ENCODE measurements at places on chromosomes 2 and 18. TPM values are rescaled to one million over a fixed set of nuclear protein-coding genes. Genes with fewer than 3 reads are reported as not detected.

The SOCS6 gene
- 1.7 TPM for total RNA-seq

The GEN1 gene
- 17.9 TPM for total RNA-seq

The STPG4 gene
- 0.55 TPM for total RNA-seq

The SAG gene
- total RNA-seq = 0.05 TPM

The SLC14A1 gene
- total RNA-seq = 0.54 TPM

The HOXD1 gene
- not detected for total RNA-seq

The AGXT gene
- not detected for total RNA-seq

The MBP gene
- 52.2 TPM for total RNA-seq

GRCh38 chr2:126860385-126860784 lies 38.3 kb upstream of the TEX51 start:
- no peak for DNase-seq

DNA sequence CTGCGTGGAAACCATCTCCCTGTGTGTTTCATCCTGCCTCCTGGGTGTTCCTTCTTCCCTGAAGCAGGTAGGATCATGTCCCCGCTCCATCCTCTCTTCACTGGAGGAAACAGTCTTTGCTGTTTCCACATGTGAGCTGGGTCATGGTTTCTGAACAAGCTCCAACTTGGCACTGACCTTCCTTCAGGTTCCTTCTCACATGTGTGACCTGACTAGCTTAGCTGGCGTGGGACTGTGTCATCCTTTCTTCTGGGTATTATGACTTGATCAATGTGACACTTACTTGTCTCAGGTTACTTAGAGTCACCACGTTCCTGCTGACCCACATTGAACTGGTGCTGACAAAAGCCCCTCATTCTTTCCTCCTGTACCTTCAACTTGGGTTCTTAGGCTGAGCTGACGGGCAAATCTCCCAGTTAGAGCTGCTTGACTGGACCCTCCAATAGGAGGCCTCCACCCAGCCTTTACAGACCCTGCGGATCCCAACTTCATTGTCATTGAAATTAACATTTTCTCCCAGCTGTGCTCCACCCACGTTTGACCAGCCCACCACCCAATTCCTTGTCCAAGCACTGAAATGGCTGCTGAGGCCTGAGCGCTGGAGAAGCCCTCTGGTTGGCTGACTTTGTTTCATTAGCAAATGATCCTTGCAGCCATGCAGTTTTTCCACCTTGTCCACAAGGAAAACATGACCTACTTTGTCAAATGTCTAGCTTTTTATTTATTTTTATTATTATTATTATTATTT lies 128.1 kb downstream of the DDX1 start:
- no peak for DNase-seq

DNA sequence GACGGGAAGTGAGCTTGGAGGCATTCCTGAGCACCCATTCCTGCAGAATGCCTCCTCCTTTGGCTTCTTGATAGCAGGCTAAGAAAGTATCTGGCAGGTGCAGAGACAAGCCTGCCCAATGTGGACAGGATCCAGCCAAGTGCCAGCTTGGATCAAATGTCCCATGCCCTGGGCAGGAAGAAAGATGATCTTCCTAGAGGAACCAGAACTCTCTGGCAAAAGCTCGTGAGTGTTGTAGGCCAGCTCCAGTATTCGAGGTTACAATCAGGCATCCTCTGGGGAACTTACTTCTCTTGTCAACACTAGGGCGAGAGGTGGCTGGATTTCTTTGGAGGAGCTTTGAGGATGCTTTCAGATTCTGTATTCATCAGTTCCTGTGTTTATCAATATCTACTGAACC lies 29.9 kb upstream of the PDIA6 start:
- DNase-seq = no peak

- peak; percentile 65 for DNase-seq
Measured at GRCh38 chr18:47930199-47930930, at the start of gene SMAD2. Gene SMAD2 (minus strand): TSS chr18:47930659. CDS start chr18:47896756, 33,903 bp downstream.

DNA sequence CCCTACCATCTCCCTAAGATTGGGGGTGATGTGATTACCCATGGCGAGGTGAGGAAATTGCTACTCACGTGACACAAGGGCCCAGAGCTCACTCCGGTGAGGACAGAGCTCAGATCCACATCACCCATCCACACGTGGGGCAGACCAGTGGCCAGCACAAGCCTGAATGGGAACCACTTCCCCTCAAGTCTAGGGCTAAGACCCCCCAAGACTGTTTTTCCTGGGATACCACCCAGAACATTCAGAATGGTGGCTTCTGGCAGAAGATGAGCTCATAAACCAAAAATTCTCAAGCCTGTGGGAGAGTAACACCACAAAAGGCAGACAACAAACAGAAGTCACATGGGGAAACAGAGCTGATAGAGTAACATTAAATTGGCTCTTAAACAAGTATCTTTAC lies 321.4 kb downstream of the ALK start:
- DNase-seq = no peak

DNA sequence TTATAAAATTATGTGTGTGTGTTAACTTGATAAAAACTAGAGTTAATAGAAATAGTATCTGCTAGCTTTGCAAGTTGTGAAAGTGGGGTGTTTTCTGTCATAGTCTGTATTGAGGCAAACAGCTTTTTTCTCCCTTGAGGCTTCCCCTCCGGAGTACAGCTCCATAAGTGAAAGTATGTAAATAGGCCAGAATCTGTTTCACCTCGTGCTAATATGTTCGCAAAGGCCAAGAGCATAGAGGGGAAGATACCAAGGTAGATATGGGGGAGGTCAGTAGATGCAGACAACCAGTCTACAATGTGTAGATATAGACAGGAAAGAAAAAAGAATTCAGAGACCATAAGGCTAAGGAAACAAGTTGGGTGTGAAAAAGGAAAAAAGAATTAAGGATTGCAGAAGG lies 72.9 kb downstream of the PTRHD1 start:
- no peak for DNase-seq

GRCh38 chr18:77062518-77063003 lies 70.0 kb downstream of the MBP start:
- DNase-seq = peak; percentile 62

DNA sequence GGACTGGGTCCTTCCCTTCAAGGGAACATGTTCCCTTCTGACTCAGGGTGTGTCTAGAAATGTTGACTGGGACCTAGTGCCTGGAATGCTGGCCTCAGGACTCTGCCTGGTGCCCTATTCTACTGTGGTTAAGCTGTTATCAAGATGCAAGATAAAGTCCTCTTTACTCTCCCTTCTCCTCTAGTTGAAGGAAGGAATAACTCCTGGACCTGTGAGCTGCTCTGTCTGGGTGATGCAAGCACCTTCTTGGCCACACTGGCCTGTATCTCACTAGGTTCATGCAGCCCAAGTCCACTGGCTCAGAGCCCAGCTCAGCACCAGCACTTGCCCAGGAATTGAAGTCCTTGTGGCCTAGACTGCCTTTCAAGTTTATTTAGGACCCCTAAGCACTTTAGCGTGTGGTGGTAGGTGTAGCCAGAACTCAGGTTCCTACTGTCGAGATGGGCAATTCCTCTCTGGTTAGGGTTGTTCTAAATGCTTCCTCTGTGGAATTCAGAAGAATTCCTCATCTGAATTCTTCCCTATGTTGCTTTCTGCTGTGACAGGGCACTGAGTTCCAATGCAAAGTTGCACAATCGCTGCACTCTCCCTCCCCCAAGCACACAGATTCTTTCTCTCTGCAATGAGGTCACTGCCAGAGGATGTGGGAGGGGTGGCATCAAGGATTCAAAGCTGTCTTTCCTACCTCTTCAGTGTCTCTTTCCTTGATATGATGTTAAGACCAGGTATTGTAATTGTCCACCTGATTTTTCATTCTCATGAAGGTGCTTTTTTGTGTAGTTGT lies 54.7 kb downstream of the VWC2L start:
- no peak for DNase-seq

GRCh38 chr18:48572402-48573126 lies 33.7 kb downstream of the CTIF start:
- DNase-seq = no peak

GRCh38 chr2:55999790-56000189 lies 76.2 kb upstream of the EFEMP1 start:
- no peak for DNase-seq

DNA sequence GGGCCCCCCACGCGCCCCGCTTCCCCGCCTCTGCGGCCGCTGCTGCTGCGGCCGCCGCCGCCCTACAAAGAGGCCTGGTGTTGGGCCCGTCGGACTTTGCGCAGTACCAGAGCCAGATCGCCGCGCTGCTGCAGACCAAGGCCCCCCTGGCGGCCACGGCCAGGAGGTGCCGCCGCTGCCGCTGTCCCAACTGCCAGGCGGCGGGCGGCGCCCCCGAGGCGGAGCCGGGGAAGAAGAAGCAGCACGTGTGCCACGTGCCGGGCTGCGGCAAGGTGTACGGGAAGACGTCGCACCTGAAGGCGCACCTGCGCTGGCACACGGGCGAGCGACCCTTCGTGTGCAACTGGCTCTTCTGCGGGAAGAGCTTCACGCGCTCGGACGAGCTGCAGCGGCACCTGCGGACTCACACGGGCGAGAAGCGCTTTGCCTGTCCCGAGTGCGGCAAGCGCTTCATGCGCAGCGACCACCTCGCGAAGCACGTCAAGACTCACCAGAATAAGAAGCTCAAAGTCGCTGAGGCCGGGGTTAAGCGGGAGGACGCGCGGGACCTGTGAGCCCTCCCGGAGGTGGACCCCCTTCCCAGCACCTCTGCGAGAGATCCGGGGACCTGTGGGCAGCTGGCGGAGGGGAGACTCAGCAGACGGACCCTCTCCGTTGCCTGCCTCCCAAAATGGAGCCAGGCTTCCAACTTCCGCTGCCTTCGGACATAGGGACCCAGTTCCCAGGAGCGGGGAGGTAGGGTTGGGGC lies 1.9 kb downstream of the SP5 start:
- peak; percentile 64 for DNase-seq

- no peak for DNase-seq
Measured at GRCh38 chr2:136394136-136395060, 276.4 kb upstream of the CXCR4 start.

GRCh38 chr18:23828426-23828825 lies 139.2 kb downstream of the LAMA3 start:
- peak; percentile 41 for DNase-seq

DNA sequence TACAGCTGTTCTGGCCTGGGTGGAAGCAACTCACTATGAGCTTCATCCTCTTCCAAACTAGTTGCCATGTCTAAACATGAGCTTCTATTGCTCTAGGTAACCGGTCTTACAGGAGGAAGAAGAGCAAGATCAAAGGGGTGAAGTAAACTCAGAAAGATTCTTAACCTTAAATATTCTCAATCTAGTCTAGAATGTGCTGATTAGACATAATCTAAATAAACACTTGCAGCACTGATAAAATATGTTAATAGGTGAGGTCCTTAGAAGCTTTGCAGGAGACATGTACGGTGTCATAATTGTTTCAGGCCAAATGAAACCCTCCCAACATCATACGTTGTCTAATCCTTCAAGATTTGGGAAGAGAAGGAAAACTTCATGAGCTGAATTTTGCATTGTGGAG lies 431.6 kb upstream of the FSHR start:
- no peak for DNase-seq

DNA sequence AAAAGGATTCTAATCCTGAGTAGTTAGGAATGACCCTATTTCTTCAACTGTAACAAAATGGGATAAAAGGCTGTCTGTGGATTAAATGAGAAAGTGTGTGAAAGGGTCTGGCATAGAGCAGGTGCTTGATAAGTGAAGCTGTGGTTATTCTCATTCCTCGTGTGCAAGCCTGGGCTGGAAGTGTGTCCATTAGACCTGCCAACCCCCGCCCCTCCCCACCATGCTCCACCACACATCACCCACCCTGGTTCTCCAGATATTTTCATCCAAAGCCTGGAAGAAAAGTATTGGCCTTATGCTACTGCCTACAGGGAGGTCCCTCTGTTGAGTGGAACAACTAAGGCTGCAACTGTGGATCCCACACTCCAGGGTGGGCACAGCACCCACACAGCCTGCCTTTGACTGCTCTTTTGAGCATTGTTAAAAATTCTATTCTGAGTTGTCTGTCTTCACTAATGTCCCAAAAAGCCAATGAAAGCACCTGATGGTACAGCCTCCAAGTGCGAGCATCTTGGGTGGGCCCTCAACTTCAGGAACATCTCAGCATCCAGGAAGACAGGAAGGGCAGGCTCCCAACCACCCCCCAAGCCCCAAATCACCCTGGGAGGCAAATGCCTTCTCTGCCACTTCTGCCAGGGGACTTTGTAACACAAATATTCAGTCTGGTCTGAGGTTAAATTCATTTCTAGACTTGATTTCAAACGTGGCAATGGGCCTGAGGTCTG lies 102.8 kb upstream of the PPP1CB start:
- DNase-seq = no peak

DNA sequence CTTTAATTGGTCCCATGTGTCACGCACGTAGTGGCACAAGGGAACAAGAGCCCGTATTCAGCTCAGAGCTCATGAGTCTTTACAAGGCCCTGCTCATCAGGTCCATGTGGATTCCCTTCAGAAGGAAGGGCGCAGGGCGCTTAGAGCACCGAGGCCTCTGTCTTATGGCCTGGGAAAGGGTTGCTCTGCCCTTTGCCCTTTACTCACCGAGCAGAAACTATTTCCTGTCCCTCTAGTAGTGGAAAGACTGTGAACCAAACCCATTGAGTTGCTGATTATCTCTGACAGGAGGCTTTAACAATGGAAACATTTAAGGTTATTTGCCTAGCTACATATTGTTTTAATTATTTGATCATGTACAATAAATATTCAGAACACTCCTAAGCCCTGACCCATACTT lies 102.0 kb upstream of the ACAA2 start:
- no peak for DNase-seq

- DNase-seq = no peak
Measured at GRCh38 chr2:167869200-167869599, 378.2 kb downstream of the STK39 start.

- DNase-seq = no peak
Measured at GRCh38 chr2:77228391-77228790, 293.8 kb downstream of the LRRTM4 start.

- DNase-seq = no peak
Measured at GRCh38 chr2:156803243-156803642, 367.1 kb downstream of the GPD2 start.

GRCh38 chr2:212922701-212923100 lies 228.7 kb downstream of the IKZF2 start:
- DNase-seq = no peak

GRCh38 chr2:161419638-161420190 lies 3.6 kb downstream of the TBR1 start:
- no peak for DNase-seq

GRCh38 chr2:171317492-171318125 lies 116.2 kb downstream of the METTL8 start:
- peak; percentile 38 for DNase-seq

DNA sequence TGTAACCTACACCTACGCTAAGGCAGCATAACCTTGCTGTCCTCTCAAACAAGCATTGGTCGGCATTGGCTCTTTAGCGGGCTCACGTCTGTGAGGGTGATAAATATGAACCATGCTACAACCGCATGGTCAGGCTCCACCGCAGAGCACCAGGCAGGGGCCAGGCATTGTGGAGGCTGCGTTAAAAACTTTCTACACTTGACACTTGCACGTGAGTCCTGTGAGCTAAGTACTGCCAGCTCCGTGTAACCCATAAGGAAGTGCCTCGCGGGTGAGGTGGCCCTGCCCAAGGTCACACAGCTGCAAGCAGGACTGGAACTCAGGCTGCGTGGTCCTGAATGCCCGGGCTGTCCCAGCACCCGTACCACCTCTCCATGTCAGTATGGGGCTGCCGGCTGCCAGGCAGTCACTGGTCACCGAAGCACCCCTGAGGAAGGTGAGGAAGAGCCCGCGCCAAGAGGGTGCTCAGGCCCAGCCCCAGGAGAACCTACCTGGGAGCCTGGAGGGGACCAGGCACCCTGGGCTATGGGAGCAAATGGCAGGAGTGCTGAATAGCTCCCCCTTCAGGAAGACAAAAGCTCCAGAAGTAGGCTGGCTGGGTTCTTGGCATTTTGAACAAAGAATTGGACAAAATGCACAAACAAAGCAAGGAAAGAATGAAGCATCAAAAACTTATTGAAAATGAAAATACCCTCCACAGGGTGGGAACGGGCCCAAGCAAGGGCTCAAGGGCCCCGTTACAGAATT lies 271.1 kb upstream of the RAB6C start:
- DNase-seq = no peak

All from activated naive CD4-positive, alpha-beta T cell treated with anti-CD3 and anti-CD28 coated beads, Interleukin-2, amount 50 U/mL, for 72 hours (primary cell).